ENCODE measurements at places on chromosomes 1 and 21.

- DNase-seq = peak; percentile 31
Measured at GRCh38 chr1:229694053-229694693, 68.1 kb downstream of the URB2 start.

GRCh38 chr21:14877581-14878228, 187.1 kb downstream of the NRIP1 start:
- DNase-seq = no peak

DNA sequence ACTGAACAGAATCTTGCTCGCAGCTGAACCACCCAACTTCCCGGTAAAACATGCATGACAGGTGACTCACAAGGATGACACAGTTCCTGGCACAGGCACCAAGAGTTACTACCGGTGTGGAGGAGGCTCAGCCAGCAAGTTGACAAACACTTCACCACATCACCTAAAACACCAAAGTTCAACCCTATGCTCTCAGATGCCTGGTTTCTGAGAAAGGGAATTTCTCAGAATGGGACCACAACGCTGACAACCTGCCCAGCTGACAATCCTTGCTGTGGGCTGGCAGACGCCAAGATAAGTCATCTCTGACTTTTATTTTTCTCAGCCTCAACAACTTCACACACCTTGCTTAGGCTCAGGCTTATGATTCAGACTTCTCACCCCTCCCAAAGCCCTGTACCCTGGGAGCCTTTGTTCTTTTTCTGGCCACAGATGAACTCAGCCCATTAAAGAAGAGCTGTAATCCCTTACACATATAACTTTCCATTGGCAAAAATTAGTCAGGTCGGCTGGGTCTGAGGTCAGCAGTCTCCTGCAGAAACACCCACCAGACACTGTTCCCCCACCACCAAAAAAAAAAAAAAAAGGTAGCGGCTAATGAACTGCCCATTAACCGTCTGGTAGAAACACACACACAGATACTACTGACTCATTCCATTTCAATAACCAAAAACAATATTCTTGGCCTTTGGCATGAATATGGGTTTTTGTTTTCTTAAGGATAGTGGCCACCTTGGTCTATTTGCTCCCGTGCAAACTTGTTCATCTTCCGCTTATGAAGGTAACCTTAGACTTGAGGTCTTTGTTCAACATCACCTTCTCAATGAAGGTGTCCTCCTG, 10.8 kb upstream of the TIAM1 start:
- DNase-seq = no peak

- DNase-seq = no peak
Measured at GRCh38 chr1:200972985-200973742, 50.4 kb downstream of the KIF21B start.

DNA sequence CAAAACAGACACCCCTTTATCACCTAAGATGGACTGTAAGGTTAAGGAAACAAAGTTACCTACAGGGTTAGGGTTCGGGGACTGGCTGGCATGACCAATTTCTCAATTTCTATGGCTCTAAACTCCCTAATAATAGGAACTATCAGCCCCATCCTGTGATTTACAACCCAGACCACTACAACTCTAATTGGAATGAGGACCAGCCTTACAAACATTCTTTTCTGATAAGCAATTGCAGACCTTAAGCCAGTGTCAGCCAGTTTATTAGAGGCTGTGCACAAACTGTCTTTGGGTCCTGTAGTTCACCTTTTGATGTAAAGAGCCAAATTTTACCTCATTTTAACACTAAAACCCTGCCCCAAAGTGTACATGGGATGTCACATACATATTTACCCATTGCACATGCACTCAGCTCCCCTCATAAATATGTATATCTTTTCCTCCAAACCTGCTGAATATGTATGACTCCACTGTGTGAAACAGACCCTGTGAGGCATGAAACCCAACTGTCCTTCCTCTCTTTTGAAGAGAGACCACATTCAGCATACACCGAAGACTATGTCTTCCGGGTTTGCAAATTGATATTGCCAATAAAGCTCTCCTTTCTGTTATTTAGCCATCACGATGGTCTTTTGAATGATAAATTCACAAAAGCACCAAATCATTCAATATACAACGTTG, 7.3 kb upstream of the APP start:
- DNase-seq = no peak

- no peak for DNase-seq
Measured at GRCh38 chr1:185644531-185644930, 89.7 kb upstream of the HMCN1 start.

GRCh38 chr1:67566803-67567377, 118.1 kb upstream of the GADD45A start:
- no peak for DNase-seq

- DNase-seq = no peak
Measured at GRCh38 chr1:223609977-223610376, 55.5 kb downstream of the CAPN8 start.

GRCh38 chr1:173206816-173207568, at the start of gene TNFSF4:
TSS of gene TNFSF4 (minus strand) at chr1:173207331. CDS start at chr1:173207176, 155 bp downstream.
- peak; percentile 88 for DNase-seq

DNA sequence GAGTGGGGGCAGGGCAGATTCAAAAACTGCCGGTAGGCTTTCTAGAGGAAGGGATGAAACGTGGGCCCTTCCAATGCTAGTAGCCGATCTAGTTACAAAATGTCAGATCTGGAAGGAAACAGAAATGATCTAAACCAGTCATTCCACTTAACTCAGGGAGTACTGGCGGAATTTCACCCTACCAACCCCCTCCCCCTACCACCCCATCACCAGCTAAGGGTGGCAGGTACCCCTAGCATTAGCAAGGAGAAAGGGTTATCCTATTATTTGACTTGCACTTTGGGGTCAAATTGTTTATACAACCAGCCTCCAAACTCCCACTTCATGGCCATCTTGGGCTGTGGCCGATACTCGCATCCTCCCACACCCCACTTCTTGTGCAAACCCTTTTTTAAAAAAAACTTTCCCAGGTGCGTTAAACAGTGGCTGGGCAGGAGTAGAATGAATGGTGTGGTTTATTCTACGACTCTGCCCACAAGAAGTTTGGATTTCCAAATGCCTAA, 644 bp upstream of the MRPL24 start:
- no peak for DNase-seq

GRCh38 chr1:71881611-71882010, 400.7 kb downstream of the NEGR1 start:
- peak; percentile 90 for DNase-seq

DNA sequence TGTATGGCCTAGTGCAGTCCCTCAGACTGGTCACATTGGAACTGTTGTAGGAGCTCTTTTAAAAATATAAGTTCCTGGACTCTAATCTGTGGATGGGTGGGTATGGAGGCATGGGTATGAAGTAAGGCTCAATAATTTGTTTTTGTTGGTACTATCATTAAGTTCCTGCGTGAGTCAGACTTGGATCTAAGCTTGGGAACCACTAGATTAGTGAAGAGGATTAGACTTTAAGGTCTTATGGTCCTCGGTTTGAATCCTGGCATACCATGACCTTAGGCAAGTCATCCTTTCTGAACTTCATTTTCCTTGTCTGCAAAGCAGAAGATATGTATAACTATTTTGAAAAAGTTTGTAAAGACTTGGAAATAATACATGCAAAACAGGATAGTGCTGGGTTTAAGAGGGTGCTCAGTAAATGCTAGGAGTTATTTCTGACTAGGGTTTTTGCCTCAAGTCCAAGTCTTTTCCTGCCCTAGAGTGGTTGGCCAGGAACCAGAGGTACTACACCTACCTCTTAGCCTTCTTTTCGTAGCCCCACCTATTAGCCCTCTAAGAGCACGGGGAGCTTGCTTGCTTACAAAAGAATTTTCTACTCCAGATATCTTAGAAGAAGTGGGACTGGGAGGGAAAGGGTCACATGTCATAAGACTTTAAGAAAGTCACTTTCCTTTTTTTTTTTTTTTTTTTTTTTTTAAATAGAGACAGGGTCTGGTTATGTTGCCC, 38.6 kb upstream of the METTL18 start:
- no peak for DNase-seq

DNA sequence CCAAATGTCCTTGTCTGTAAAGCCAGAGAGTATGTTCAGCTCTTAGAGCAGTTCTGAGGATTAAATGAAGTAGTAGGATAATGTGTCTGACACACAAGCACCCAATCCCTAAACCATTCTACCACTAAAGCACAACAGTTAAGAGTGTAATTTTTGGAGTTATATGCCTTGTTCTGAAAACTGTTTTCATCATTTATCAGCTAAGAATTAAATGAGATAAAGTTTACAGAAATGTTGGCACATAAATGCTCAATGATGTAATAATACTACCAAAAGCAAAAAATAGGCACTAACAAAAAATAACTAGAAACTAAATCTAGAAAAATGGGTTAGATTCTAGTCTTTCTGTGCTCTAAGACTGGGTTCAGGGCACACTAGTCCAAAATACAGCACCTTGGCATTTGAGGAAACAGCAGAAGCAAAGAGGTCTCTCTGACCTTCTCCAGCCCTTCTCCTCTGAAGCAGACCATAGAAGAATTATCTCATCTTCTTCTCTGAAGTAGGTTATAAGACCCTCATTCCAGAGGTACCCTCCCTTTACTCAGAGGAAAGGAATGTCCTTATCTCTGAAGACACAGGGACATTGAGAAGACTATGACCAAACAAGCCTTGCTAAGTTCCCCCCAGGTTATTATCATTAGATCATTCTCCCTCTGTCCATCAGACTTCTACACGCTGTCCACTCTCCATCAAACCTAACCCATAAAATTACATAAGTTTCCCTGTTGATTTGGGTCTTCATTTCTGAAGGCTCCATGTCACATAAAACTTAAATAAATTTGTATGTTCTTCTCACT, 20.6 kb downstream of the ABL2 start:
- DNase-seq = no peak

DNA sequence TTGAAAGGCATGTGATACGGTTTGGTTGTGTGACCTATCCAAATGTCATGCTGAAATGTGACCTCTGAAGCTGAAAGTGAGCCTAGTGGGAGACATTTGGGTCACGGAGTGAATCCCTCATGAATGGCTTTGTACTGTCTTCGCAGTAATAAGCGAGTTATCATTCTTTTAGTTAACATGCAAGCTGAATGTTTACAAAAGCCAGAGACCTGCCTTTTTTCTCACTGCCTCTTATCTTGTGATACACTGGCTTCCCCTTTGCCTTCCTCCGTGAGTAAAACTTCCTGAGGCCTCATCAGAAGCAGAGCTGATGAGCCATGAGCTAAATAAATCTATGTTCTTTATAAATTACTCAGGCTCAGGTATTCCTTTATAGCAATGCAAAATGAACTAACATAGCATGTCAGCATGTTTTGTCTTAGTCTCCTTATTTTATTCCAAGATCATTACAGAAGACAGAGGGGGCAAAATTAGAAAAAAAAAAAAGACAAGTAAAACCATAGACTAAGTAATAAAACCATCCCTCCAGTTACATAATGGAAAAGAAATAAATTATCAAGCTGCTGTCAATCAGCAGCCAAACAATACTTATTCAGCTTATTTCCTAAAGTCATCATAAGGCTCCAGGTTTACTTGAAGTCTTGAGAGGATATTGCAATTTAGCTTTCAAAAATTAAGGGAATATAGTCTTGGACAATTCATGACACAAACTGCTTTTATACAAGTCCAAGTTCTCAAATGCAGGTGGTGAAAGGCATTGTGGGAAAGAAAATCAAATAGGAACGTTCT, 12.1 kb downstream of the RGS18 start:
- DNase-seq = peak; percentile 62

DNA sequence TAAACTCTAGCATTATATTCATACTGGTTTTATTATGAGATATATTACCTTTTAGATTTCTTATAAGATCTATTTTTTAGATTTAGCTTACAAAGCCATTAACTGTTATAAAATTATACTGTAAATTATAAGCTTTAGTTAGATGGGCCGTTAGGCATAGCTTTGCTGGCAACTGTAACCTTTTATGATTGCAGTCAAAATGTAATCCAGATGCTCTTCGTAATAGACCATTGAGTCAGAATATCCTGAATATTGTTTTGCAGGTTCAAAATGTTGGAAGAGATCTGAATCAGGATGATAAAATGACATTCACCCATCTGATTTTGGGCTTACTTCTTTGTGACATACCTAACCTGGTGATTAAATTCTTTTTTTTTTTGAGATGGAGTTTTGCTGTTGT, 20.9 kb downstream of the ITSN1 start:
- DNase-seq = no peak
